ENCODE measurements at places on chromosomes 6 and 20. TPM values are rescaled to one million over a fixed set of nuclear protein-coding genes. Genes with fewer than 3 reads are reported as not detected.

The SLC24A3 gene
- total RNA-seq: 0.32 TPM

The ATRN gene
- total RNA-seq: 30.3 TPM

The ALDH5A1 gene
- total RNA-seq: 1.6 TPM

The SNRNP48 gene
- 16.2 TPM for total RNA-seq

The PGM3 gene
- 108 TPM for total RNA-seq

The FGD2 gene
- total RNA-seq: not detected

The TNFRSF6B gene
- total RNA-seq: 1.8 TPM

The SPEF1 gene
- total RNA-seq: not detected

The FBXO30 gene
- 8.7 TPM for total RNA-seq

The KPNA5 gene
- 2.4 TPM for total RNA-seq

The MOCS1 gene
- 18.0 TPM for total RNA-seq

The FYN gene
- 81.2 TPM for total RNA-seq

The OLIG3 gene
- not detected for total RNA-seq

The RAET1L gene
- not detected for total RNA-seq

The IL20RA gene
- not detected for total RNA-seq

The TOX2 gene
- 9.2 TPM for total RNA-seq

The FKBP5 gene
- total RNA-seq: 121 TPM

The GSTA3 gene
- not detected for total RNA-seq

The PRKN gene
- 1.1 TPM for total RNA-seq

The SLC25A27 gene
- total RNA-seq: 2.3 TPM

The MARCKS gene
- 82.0 TPM for total RNA-seq

The TRIM31 gene
- total RNA-seq: not detected

The MYB gene
- total RNA-seq: 0.65 TPM

The HNF4A gene
- total RNA-seq: not detected

The ESR1 gene
- total RNA-seq: under 0.01 TPM

The CCM2L gene
- 0.65 TPM for total RNA-seq

The HSF2 gene
- total RNA-seq: 12.8 TPM

The REPS1 gene
- 51.3 TPM for total RNA-seq

The ZBTB2 gene
- total RNA-seq: 4.5 TPM

The BANF2 gene
- total RNA-seq: not detected

The TMEM239 gene
- not detected for total RNA-seq

The C20orf204 gene
- total RNA-seq: not detected
